ENCODE measurements at places on chromosomes 6 and 20.

DNA sequence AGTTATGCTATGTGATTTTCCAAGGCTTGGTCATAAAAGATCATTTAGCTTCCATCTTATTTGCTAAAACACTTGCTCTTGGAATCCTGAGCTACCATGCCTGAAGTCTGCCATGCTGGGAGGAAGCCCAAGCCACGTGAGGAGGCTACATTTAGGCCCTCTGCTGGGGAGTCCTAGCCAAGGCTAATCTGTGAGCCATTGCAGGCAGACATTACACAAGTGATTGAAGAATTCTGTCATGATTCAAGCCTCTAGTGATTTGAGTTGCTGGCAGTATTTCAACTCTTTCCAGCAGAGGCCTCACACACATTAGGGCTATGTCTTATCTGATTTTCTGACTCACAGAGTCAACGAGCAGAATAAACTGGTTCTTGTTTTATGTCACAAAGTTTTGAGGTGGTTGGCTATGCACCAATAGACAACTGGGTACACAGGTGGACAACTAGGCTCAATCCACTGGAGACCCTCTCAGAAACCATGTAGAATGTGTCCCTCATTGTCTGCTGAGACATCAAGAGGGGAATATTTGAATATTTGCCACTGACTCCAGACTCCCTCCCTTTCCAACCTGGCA is 227.2 kb upstream of the SULF2 start:
- peaks cover 11% of the 10 kb centered on the region for H3K4me1 ChIP-seq
- no peaks in the 10 kb centered on the region for H3K27me3 ChIP-seq
- no peak overlapping the region for H3K27ac ChIP-seq
- peak; percentile 22 for DNase-seq
- no peak overlapping the region for H3K4me3 ChIP-seq
- H3K36me3 ChIP-seq: no peaks in the 10 kb centered on the region

DNA sequence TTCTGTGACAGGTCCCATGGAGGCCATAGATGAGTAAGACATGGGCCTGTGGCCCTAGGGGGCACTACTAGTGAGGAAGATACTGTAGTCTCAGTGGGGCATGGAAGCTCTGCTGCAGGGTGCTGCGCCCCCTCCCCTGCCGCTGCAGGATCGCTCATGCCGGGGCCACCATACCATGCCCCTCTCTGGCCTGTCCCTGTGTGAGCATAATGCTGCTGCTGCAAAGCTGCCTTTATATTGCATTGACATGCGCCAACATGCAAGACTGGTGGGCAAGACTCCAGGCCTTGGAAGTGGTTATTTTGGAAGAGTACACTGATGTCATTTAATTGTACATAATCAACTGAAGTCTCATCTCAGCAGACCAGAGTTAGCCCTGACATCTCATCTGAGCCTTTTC is 60.0 kb downstream of the TOX2 start:
- no peaks in the 10 kb centered on the region for H3K4me1 ChIP-seq
- no peak overlapping the region for H3K27ac ChIP-seq
- no peak for DNase-seq

GRCh38 chr6:26351544-26351953 is 13.4 kb upstream of the BTN3A2 start:
- H3K27me3 ChIP-seq: no peaks in the 10 kb centered on the region
- no peak overlapping the region for H3K4me3 ChIP-seq
- H3K4me1 ChIP-seq: no peaks in the 10 kb centered on the region
- no peak overlapping the region for H3K27ac ChIP-seq
- DNase-seq: no peak

DNA sequence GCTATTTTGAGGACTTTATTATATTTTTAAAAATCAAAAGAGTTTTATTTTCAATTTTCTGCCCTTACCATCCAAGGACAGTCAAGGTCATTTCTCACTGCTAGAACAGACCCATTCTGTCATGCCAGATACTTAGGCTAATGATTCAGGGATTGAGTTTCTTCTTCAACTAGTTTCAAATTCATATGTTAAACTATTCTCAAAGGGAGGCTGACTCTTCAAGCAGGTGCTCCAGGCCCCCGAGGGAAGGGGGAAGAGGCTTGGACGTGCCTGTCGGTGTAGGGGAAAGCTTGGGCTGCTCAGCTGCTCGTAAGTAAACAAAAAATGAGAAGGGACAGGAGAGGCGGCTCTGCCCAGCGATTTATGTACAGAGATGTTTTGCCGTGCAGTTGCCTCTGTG is 69.4 kb upstream of the MYLIP start:
- H3K36me3 ChIP-seq: no peaks in the 10 kb centered on the region
- no peak overlapping the region for H3K27ac ChIP-seq
- no peak for DNase-seq
- no peak overlapping the region for H3K4me3 ChIP-seq
- H3K4me1 ChIP-seq: no peaks in the 10 kb centered on the region

GRCh38 chr6:39599341-39599740 is 125.9 kb downstream of the KIF6 start:
- H3K4me3 ChIP-seq: no peak overlapping the region
- no peak overlapping the region for H3K27ac ChIP-seq
- H3K4me1 ChIP-seq: no peaks in the 10 kb centered on the region

GRCh38 chr6:3946778-3947177 is 97.6 kb downstream of the FAM50B start:
- H3K27ac ChIP-seq: no peak overlapping the region
- H3K36me3 ChIP-seq: no peaks in the 10 kb centered on the region
- no peak overlapping the region for H3K4me3 ChIP-seq
- no peak for DNase-seq

DNA sequence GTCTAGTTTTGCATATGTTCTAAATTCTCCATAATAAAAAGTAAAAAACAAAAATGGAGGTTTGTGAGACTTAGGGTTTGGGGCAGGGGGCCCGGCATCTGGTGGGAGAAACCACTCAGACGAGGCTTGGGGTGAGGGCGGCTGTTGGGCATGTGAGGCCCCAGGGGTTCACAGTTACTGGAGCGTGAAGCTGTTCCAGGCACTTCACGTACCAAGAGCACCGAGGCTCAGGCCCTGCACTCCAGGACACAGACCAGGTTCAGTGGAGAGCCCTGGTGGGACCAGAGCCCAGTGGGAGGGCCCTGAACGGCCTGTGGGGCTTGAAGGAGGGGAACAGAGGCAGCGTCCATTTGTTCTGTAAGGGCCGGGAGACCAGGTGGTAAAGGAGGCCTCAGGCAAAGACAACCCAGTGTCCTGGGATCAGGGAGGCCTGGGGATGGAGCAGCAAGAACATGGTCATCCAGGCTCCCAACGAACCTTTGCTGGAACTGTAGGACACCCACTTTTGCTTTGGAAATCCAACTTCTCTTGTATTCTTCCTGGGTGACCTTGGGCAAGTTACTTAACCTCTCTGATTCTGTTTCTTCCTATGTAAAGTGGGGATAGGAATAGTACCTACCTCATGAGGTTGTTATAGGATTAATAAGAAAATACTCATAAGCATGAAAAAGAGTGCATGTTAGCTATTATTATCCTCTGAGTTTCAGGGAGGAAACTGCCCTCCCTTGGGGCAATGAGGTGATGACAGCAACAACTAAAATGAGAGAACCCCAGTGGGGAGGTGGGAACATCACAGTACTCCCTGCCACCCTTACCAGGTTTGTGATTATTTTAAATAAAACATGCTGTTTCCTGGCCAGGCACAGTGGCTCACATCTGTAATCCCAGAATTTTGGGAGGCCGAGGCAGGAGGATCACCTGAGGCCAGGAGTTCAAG is 1.1 kb upstream of the FGD2 start:
- no peak for DNase-seq
- no peak overlapping the region for H3K4me3 ChIP-seq
- no peak overlapping the region for H3K27ac ChIP-seq
- H3K4me1 ChIP-seq: peaks cover 10% of the 10 kb centered on the region

DNA sequence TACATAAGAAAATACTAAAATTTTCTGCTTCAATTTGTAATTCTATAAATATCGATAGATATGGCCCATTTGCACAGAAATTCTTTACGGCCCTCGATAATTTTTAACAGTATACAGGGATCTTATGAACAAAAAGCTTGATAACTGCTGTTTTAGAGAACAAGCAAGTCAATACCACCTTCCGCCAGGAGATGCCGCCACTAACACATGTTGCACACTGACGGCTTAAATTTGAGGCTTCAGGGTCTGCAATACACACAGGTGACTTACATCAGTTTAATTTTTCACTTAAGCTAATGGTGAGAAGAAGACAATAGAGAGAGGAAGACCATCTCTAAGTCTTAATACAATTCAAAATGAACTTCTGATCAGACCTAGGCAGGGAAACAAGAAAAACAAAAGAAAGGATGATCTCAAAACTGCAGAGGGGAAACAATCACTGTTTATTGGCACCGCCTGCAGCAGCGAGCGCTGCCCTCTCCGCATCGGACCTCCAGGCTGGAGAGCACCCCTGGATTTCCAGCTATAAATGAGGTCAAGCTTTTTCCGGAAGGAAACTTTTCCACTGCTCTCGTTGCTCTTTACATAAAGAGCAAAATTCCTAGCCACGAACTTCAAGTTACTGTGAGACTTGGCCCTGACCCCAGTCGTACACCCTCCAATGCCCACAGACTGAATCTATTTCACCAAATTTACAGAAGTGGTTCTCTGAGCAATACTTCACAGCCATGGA is 53.9 kb downstream of the OTOR start:
- no peaks in the 10 kb centered on the region for H3K27me3 ChIP-seq
- no peak for DNase-seq
- no peak overlapping the region for H3K27ac ChIP-seq
- H3K36me3 ChIP-seq: no peaks in the 10 kb centered on the region

DNA sequence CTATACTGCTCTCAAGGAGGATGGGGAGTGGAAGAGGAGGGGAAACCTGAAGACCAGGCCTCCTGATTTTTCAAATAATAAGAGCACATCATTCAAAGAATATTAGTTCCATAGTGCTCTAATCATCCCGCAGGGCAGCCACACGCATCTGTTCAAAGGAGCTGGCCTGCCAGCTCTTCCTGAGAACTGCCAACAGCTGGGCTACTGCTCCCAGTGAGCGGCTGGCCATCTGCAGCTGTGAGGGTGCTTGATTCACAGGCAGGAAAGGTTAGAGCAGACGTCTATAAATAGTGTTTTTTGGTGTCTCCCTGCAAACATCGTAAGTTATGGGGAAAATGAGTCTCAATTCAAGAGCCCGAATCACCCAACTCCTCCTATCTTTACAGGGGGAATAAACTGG is 17.3 kb downstream of the NSFL1C start:
- no peak overlapping the region for H3K4me3 ChIP-seq
- H3K36me3 ChIP-seq: peaks cover 96% of the 10 kb centered on the region
- no peaks in the 10 kb centered on the region for H3K4me1 ChIP-seq

DNA sequence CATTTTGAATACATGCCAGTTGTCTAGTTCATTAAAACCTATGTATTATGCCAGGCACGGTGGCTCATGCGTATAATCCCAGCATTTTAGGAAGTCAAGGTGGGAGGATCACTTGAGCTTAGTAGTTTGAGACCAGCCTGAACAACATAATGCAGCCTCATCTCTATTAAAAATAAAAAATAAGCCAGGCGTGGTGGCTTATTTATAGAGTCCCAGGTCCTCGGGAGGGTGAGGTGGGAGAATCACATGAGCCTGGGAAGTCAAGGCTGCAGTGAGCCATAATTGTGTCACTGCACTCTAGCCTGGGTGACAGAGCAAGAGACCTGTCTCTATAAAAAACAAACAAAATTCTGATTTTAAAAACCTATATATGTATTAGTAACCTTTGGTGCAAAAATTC is 27.5 kb downstream of the ORC3 start:
- no peak overlapping the region for H3K4me3 ChIP-seq
- H3K27ac ChIP-seq: no peak overlapping the region
- H3K4me1 ChIP-seq: no peaks in the 10 kb centered on the region

DNA sequence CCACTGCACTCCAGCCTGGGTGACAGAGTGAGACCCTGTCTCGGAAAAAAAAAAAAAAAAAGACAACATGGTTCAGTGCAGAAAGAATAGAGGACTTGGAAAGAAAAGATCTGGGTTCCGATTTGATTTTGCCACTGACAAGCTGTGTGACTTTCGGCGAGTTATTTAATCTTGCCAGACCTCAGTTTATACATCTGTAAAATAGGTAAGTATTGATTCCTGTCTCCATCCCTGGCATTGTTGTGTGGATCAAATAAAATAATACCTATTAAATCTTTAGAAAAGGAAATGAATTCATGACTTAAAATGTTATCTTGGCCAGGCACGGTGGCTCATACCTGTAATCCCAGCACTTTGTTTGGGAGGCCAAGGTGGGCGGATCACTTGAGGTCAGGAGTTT is 7.0 kb downstream of the ITCH start:
- no peak for DNase-seq
- H3K36me3 ChIP-seq: peaks cover 22% of the 10 kb centered on the region
- H3K4me3 ChIP-seq: no peak overlapping the region
- H3K27ac ChIP-seq: no peak overlapping the region

DNA sequence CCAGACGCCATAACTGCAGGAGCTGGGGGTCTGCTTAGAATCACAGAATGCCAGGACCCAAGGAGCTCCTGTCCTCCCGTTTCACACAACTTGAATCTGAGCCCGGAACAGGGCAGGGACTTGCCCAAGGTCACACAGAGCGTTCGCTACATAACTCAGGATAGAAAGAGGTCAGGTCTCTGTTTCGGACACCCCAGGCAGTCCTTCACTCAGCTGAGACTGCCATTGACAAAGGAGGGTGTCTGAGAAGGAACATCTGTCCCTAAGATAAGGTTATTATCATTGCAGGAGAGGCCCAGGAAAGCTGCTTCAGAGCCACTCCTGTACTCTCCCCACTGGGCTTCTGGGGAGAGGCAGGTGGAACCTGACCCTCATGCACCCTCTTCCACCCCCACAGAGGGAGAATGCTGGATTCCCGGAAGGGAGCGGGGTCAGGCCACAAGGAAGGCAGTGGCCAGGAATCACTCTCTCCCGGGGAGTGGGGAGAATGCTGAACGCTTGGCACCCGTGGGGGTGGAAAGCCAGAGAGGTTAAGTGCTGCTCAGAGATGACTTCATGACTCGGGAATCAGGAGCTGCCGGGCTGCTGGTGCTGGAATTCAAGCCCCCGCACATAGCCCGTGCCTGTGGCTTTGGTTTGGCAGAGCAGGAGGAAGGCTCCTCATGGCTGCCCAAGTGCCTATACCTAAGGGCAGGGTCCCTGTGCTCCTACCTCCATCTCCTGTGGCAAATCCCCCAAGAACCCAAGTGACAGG is 10.7 kb downstream of the SDC4 start:
- no peak for DNase-seq
- no peaks in the 10 kb centered on the region for H3K27me3 ChIP-seq
- peaks cover 60% of the 10 kb centered on the region for H3K4me1 ChIP-seq
- H3K36me3 ChIP-seq: peaks cover 18% of the 10 kb centered on the region
- no peak overlapping the region for H3K4me3 ChIP-seq

GRCh38 chr6:109978174-109979032 is at the start of gene GPR6:
Gene GPR6, plus strand, starts transcription at chr6:109978311. Its CDS starts 802 bp downstream, at chr6:109979113.
- peaks cover 5% of the 10 kb centered on the region for H3K4me1 ChIP-seq
- no peak for DNase-seq
- no peak within 1 kb of the TSS for H3K4me3 ChIP-seq
- peaks cover 5% of the 10 kb centered on the region for H3K27me3 ChIP-seq
- H3K36me3 ChIP-seq: no peaks in the 10 kb centered on the region
- no peak within 1 kb of the TSS for H3K27ac ChIP-seq

GRCh38 chr6:111600588-111601445 is 4.9 kb downstream of the TRAF3IP2 start:
- H3K27ac ChIP-seq: peak overlapping the region; percentile 95
- peaks cover 75% of the 10 kb centered on the region for H3K4me1 ChIP-seq
- H3K4me3 ChIP-seq: no peak overlapping the region
- no peak for DNase-seq

All from vagina (tissue), 2 donors.